Aortic smooth muscle cell (primary cell): ENCODE measurements at places on chromosomes 3 and 15. TPM values are rescaled to one million over a fixed set of nuclear protein-coding genes. Genes with fewer than 3 reads are reported as not detected.

CNTN3 gene
- 3.4 and 14.7 TPM in 2 replicates for total RNA-seq

PFN2 gene
- total RNA-seq: 270 and 277 TPM in 2 replicates

LDHAL6B gene
- not detected in 2 replicates for total RNA-seq

AHSG gene
- total RNA-seq: not detected in 2 replicates

FAM174B gene
- total RNA-seq: 4.4 and 5.0 TPM in 2 replicates

LXN gene
- total RNA-seq: 157 and 377 TPM in 2 replicates

P2RY1 gene
- 1.2 and 1.7 TPM in 2 replicates for total RNA-seq

SEMA5B gene
- total RNA-seq: 0.53 and 3.6 TPM in 2 replicates

LRRIQ4 gene
- total RNA-seq: 0.06 TPM in 1 of 2 replicates, not detected in the other

PCLAF gene
- 18.5 and 38.1 TPM in 2 replicates for total RNA-seq

PRSS50 gene
- not detected in 2 replicates for total RNA-seq

KCNH8 gene
- total RNA-seq: not detected in 2 replicates

NDUFB5 gene
- total RNA-seq: 127 and 170 TPM in 2 replicates

SPINK8 gene
- total RNA-seq: not detected in 2 replicates

XPC gene
- 37.0 and 41.4 TPM in 2 replicates for total RNA-seq

BSN gene
- under 0.01 and 0.06 TPM in 2 replicates for total RNA-seq

TTC14 gene
- 23.3 and 24.9 TPM in 2 replicates for total RNA-seq

PGBD4 gene
- total RNA-seq: 2.2 and 2.4 TPM in 2 replicates

CX3CR1 gene
- total RNA-seq: under 0.01 TPM in 2 replicates
